CD4-positive, alpha-beta T cell treated with Interleukin-21 for 1 hour (primary cell): ENCODE measurements at places on chromosomes 6 and 20.
A peak's percentile ranks its signal among the peaks of the same experiment; 100 is the strongest.

DNA sequence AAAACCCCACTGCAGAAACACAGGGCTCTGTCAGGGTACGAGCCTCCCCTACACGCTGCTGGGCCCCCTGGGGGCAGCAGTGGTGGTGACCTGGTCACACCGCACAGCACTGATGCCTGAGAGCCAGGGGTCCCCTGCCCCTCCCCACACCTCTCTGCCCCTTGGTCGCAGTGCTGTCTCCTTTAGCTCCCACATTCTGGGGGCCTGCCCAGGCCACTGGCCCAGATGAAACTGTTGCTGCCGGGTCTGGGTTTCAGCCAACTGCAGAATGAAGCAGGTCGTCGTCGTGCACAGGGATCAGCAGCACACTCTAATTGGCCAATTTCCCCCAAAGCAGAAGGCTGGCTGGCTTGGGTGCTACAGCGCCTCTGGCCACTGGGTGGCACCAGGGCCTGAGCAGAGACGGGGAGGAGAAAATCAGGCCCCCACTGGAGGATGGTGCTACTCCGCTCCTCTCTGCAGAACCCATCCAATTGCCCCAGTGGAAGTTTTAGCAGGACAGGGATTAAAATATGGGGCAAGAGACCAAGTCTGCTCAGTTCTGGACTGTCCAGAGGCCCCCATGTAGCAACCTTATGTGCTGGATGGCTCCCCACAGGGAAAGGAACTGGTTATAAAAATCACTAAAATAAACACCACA lies 26.1 kb downstream of the DIDO1 start:
- peak; percentile 82 for DNase-seq

DNA sequence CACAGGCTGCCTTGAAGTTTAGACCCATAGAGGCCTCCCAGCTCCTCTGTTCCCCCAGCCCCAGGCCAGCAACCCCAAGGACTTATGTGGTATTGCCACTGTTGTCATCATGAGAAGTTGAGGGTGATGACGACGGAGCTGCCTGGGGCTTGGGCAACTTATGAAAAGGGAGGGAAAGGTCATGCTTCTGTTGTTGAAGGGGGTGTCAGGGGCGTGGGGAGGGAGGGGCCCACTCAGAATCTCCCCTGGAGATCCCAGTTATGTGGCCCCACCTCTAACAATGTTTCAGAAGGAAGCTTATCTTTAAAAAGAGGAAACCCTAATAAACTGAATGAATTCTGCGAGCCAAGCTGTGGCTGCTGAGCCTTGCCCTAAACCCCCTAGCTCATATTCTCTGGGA lies 4.2 kb downstream of the ADTRP start:
- DNase-seq = no peak

GRCh38 chr20:14432085-14432484 lies 94.7 kb upstream of the FLRT3 start:
- DNase-seq = no peak

DNA sequence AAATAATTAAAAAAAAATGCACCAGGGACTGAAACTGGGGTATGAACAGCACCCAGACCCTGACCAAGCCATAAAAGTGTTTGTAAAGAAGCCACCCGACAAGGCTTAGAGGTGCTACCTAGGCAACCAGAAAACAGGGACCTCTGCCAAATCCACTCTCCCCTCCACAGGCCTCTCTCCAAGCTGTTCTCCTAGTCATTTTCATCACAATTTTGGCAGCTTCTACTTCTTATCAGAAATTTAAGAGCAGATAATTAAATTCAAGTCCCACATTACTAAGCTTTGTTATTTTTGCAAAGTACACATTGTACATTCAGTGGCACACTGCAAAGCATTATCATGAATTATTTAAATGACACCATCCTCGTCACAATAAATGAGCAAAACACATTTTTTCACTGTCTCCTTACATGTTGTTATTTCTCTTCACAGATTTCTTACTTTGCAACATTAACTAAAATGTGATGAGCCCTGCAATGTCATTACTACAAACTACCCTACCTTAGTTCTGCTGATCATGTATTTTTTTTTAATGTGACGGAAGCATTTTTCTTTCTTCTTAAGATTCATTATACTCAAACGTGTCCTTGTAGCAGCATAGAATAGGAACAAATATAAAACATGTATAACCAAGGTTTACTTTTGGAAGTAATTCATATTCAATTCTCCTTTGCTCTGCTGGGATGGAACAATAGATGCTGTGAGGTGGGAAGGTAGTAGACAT lies 38.1 kb downstream of the ECT2L start:
- DNase-seq = no peak

GRCh38 chr6:18510644-18511033 lies 123.5 kb downstream of the RNF144B start:
- DNase-seq = no peak

DNA sequence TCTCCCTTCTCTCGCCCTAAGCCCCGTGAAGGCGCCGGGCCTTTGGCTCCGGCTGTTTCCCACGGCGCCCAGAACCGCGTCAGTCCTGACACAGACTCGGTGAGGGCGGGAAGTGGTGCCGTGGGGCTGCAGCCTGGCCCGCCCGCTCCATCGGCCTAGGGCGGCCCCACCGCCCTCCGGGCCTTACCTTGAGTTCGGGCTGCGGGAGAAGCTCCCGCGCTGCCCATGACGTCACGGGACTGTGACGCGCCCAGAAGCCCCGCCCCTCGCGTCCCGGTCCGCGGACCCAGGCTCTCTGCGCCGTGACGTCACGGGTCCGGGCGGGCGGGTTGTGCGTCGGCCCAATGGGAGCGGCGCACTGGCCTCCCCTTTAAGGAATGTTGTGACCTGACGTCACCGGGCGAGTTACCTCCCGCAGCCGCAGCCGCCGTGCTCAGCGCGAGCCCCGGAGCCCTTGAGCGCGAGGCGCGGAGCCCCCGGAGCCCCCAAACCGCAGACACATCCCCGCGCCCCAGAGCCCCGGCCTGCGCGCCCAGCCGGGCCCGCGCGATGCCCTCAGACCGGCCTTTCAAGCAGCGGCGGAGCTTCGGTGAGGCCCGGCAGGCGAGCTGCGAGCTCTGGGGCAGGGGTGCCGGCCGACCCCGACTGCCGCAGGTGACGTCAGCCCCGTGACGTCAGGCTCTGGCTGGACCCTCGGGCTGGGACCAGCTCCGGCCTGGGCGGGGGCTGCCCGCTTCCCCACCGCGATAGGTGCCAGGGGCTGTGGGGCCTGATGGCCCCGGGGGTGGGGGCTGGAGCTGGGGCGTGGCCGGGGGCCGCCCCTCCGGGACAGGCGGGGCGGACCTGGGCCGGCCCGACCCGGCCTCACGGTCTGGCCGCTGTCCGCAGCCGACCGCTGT lies at the start of gene MAP1LC3A:
Gene MAP1LC3A (plus strand): TSS at position 399 of the 899 bp plus-strand sequence. CDS start 151 bp downstream, at position 550.
- DNase-seq = peak; percentile 97

DNA sequence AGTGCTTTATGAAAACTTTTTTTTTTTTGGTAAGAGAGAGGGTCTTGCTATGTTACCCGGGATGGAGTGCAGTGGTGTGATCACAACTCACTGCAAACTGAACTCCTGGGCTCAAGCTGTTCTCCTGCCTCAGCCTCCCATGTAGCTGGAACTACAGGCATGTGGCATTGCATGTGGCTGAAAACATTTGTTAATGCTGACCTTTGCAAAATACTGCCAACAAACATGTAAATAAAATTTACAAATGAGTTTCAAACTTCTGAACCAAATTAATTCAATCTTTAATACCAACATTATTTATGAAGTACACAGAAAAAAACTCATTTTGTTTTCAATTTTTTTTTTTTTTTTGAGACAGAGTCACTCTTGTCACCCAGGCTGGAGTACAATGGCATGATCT lies 26.1 kb upstream of the ZBTB2 start:
- DNase-seq = no peak

GRCh38 chr6:153207617-153208016 lies 76.5 kb upstream of the RGS17 start:
- no peak for DNase-seq

DNA sequence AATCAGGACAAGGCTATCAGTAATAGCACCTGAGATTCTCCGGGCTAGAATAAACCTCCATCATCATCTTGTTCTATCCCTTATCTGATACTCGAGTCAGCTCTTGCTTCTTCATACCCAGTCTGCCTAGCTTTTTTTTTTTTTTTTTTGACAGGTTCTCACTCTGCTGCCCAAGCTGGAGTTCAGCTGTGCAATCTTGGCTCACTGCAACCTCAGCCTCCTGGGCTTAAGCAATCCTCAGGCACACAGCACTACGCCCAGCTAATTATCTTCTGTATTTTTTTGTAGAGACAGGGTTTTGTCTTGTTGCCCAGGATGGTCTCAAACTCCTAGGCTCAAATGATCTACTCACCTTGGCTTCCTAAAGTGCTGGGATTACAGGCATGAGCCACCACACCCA lies 19.5 kb downstream of the SRSF6 start:
- no peak for DNase-seq

DNA sequence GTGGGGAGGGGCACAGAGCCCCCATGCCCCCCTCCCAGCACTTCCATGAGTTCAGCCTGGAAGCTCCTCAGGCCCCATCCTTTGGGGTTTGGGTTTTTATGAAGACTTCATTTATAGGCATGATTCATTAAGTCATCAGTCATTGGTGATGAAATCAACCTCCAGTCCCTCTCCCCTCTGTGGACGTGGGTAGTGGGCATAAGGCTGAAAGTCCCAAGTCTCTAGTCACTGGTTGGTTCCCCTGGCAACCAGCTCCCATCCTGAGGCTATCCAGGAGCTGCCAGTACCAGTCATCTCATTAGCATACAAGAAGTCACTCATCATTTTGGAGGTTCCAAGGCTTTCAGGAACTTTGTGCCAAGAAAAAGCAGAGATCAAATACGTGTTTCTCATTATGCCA lies 9.2 kb downstream of the TGM3 start:
- no peak for DNase-seq

DNA sequence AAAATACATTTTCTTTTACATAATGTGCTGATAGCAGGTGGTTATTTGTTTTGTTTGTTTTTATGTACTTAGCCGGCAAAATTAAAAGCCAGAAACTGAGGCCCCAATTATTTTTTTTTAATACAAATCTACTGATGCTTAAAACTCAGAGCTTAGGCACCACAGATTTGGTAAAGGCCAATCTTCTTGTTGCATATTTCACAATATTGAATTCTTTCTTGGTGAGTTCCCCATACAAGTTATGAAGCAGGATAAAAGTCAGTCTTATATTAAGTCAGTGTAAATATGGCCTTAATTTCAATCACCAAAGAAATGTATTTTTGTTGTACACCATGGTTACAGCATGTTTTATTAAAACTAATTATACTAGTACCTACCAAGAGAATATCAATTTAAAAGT lies 16.3 kb upstream of the ZDHHC14 start:
- no peak for DNase-seq

DNA sequence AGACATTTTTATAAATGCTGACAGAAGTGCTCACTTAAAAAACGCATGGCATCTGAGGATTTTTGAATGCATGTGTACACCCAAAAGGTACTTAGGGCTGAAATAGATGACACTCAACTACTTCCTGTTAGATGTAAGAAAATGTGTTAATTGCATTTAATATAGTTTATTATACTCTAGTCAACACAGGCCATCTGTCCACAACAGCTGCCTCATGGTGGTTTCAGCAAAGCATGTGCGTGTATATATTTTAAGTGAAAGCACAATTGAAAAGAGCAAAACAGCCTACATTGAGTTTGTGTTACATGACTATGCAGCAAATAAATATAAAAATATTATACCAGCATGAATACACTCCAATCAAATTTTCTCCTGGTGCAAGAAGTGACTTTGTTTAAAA lies 1233.0 kb upstream of the EYS start:
- DNase-seq = no peak

DNA sequence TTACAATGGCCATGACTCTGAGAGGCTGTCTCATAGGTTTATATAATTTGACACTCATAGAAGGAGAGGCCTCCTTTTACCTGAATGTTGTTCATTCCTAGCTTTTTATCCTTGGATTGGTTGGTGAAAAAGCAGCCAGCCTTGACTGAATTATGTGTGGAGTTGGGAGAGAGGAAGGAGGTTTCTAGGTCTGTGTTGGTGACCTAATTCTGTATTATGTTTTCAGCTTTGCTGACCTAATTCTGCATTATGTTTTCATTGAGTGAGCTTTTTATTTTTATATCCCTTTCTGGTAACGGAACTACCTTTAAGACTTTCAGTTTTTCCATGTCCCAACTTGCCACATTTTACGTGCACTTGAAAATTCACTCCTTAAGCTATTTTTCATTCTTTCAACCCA lies 59.1 kb upstream of the RNF144B start:
- no peak for DNase-seq

DNA sequence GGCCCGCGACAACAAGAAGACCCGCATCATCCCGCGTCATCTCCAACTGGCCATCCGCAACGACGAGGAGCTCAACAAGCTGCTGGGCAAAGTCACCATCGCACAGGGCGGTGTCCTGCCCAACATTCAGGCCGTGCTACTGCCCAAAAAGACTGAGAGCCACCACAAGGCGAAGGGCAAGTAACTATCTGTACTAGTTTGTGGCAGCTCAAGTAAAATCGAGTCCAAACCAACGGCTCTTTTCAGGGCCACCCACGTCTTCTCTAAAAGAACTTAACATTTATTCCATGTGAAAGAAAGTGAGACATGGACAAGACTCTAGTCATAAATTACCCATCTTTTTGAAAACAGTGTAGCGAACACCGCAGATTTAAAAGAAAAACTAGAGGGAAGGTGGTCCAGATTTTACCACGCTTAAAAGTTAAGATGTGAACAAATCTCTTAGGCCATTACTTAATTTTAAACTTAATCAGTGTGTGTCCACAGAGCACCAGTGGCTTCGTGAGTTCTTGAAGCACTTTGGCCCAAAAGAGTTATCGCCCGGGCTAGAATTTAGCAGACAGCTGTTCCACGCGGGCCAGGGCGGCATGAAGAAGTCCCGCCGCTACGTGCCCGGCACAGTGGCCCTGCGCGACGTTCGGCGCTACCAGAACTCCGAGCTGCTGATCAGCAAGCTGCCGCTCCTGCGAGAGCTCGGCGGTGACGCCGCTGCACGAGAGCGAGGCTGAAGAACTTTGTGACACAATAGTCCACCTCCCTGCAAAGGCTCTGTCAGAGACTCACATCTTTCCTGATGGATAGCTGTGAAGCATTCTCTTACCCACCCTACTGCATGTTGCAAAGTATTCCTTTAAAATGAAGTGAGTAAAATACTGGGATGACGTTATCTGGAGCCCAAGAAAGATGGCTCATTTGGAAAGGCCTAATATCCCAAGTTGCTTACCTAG lies 113.9 kb upstream of the PRSS16 start:
- DNase-seq = peak; percentile 76

GRCh38 chr20:2236256-2236655 lies 59.5 kb upstream of the TGM3 start:
- no peak for DNase-seq

GRCh38 chr6:89637960-89638319 lies 607 bp downstream of the LYRM2 start:
- DNase-seq = no peak

DNA sequence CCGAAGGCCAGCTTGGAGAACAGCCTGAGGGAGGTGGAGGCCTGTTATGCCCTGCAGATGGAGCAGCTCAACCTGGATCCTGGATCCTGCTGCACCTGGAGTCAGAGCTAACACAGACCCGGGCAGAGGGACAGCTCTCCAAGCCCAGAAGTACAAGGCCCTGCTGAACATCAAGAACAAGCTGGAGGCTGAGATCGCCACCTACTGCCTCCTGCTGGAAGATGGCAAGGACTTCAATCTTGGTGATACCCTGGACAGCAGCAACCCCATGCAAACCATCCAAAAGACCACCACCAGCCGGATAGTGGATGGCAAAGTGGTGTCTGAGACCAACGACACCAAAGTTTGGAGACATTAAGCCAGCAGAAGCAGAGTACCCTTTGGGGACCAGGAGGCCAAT lies 223.5 kb upstream of the ID4 start:
- no peak for DNase-seq

- peak; percentile 17 for DNase-seq
Measured at GRCh38 chr6:138107752-138108592, 753 bp upstream of the PERP start.
